ENCODE measurements at places on chromosomes 7 and 10.

- no peak for DNase-seq
These were observed 113.2 kb downstream of the CALCR start for GRCh38 chr7:93461350-93461749.

DNA sequence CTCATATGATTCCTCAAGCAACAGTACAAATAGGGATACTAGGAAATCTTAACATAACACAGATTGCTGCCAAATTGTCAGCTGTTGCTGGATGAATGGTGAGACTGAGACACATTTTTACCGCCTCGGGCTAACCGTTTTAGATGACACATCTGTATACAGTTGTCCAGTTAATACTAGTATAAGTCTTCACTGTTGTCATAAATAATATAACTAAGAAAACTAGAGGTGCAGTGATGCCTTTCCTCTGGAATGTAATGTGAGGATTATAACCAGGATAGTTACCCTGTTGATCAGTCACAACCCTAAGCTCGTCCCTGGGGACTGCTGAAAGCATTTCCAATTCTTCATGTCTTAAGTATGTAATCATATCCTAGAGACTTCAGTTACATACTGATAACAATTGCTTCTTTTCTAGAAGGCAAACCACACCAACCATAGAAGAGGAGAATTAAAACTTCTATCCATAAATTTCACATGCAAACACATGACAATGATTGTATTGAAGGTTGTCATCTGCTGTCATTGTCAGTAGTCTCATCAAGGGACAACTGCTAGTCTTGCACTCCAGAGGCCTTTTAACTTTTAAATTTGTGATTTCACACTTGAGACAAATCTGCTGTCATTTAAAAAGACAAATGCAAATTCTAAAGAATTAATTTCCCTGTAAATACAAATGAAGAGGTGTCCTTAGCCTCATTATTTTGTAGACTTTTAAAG, 100.4 kb upstream of the SEMA3D start:
- no peak for DNase-seq

DNA sequence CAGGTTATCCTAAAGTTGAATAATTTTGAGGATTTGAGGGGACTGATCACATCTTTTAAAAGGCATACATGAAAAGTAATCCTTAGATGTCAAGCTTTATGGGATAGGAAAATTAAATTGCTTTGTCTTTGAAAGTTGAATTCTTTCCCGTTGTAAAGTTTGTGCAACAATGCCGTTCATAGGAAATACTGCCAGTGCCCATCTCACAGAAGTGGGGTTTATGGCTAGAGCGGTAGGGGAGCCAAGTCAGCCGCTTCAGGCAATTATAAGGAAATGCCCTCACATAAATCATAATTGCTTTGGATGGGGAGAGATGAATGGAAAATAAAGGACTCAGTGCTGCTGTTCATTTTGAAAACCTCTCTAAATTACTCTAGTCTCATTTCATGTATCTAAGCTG, 18.1 kb downstream of the CDC123 start:
- DNase-seq: no peak

- DNase-seq: no peak
These were observed 10.1 kb downstream of the KIF5B start for GRCh38 chr10:32046151-32046550.

DNA sequence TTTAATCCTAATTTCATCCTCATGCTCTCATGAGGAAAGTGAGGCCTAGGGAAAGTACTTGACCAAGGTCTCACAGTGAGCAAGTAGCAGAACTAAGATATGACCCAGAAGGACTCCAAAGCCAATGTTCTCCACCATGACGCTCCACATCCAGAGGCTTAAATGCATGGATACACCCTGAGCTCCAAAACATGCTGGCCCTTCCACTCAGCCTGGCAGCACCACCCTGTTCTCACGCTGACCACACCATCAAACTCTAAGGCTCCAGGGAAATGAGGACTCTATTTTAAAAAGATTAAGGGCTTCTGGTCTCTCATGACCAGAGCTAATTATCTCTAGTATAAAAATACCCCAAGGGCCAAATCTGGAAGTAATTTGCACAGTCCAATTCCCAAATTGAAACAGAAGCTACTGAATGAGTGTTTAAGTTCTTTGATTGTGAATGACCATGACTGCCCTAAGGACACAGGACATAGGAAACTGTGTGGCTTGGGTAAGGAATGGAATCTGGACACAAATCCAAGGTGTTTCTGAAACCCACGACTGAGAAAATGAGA, 71.1 kb upstream of the ABLIM1 start:
- DNase-seq: no peak

DNA sequence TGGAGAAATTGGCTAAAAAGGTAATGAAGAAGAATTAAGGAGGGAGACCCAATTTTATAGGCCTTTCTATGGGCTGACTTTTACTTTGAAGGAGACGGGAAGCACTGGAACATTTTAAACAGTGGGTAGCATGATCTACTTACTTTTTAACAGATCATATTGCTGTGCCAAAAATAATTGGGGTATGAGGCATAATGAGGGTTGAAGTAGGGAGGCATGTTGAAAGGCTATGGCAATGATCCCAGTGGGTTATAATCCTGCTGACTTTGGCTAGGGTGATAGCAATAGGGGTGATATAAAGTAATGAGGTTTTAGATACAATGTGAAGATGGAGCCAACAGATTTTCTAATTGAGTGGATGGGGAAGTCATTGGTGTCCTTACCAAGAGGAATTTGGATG, 73.2 kb downstream of the GPR37 start:
- no peak for DNase-seq

- no peak for DNase-seq
These were observed 73.2 kb upstream of the PDK4 start for GRCh38 chr7:95669513-95669912.

GRCh38 chr7:48004638-48005037, 24.3 kb downstream of the SUN3 start:
- no peak for DNase-seq

- DNase-seq: no peak
These were observed 160.6 kb downstream of the FGFR2 start for GRCh38 chr10:121437596-121437995.

DNA sequence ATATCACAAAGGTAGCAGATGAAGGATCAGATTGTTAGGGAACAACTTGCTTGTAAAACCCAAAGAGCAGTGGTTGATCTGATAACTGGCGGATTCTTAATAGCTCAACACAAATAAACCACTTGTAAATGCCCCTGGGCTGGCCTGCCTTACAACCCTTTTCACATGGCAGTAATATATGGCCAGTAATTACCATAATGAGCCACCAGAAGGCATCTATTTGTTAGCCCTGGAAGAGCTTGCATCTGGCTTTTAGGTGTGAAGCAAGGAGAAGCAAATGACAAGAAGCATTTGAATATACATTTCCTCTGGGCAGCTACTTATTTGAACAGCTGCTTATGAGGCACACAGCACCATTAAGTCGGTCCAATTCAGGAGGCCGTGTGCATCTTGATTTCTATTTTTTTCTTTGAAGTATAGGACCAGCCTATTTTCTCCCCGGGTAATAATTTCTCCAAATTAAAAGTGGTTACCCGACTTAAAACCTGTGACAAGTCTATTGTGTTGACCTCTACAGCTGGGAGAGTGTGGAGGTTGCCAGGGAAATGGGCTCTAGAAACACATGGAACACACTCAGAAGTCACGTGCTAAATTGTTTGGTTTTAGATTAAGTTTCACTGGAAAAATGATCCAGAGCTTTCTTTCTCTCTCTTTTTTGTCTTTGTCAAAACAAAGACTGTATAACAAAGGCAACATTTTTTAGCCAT, 113.4 kb downstream of the SEM1 start:
- DNase-seq: no peak

GRCh38 chr10:49734676-49735075, 27.4 kb downstream of the OGDHL start:
- no peak for DNase-seq

- DNase-seq: no peak
These were observed 32.1 kb downstream of the UMAD1 start for GRCh38 chr7:7672545-7673239.

GRCh38 chr10:103784723-103785418, 70.5 kb downstream of the SH3PXD2A start:
- no peak for DNase-seq

DNA sequence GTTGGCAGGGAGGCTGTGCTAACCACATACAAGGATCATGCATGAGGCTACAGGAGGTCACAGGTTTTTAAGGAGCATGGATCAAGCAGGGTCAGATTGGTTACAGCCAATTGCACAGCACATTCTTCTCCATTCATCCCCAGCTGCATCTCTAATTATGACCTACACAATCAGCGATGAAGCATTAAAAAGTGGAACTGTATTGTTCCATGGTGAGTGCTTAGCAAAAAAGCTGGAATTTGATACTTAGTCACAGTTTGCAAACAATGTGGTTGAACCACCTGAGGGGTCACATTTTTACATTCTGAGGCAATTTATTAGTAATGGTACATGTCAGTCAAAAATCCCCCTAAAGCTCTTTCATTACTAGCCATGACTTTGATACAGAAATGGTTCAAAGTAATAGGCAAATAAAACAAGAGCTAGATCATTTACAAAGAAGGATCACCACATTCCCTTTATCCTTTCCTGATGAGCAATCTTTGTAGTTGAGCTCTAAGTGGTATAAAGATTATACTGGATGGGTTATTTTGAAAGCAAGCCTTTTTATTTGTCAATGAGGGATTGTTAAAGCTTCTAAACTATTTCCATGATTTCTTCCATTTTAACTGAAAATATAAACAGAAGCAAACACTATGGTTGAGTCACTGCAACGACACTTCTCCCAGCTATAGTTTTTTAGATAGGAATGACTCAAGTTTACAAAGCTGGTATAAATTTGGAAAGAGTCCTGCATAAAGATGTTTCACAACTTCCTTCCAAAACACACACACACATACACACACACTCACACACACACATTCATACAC, 217.8 kb upstream of the SEMA3A start:
- no peak for DNase-seq

GRCh38 chr10:132628966-132629900, 91.6 kb downstream of the INPP5A start:
- no peak for DNase-seq

DNA sequence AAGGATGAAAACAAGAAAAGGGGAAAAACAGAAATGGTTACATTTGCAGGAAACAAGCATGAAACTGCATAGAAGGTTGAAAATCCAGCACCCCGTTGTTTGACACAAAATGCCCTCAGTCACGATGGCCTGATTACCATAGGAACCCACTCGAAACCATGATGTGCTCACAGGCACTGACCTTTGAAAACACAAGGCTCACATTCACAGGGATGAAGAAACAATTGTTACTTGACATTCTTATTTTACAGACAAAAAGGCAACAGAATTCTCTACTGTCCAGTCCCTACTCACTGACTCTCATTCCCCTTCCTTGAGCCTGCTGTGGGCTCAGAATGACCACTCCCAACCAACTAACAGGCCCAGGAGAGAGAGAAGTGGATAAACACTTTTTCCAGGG, 131.4 kb upstream of the PDLIM1 start:
- DNase-seq: no peak

- DNase-seq: no peak
These were observed 101.2 kb upstream of the PFKP start for GRCh38 chr10:2966134-2966533.

GRCh38 chr7:102119213-102119651, 167.4 kb upstream of the SH2B2 start:
- no peak for DNase-seq

- DNase-seq: peak; percentile 36
These were observed 29.7 kb downstream of the HTRA1 start for GRCh38 chr10:122490786-122491680.

- DNase-seq: no peak
These were observed 40.6 kb upstream of the SEPTIN7 start for GRCh38 chr7:35760143-35760745.

GRCh38 chr10:60433684-60434083, 44.0 kb upstream of the ANK3 start:
- no peak for DNase-seq
